CD14-positive monocyte (primary cell): ENCODE measurements at places on chromosomes 3 and 15. TPM values are rescaled to one million over a fixed set of nuclear protein-coding genes. Genes with fewer than 3 reads are reported as not detected.

The PLXNB1 gene
- polyA plus RNA-seq: 0.14 TPM

- DNase-seq: peak; percentile 89
Measured at GRCh38 chr3:171375666-171376595, 84.3 kb downstream of the TNIK start.

DNA sequence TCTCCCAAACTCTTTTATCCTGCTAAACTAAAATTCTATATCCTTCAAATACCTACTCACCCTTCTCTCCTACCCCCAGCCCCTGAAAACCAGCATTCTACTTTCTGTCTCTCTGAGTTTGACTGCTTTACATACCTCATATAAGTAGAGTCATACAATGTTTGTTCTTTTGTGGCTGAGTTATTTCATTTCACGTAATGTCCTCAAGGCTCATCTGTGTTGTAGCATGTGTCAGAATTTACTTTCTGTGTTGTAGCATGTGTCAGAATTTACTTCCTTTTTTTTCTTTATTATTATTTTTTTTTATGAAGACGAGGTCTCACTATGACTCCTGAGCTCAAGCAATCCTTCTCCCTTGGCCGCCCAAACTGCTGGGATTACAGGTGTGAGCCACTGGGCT lies 20.1 kb downstream of the IFT122 start:
- DNase-seq: no peak

- no peak for DNase-seq
Measured at GRCh38 chr15:36782681-36783080, 203.3 kb downstream of the CDIN1 start.

GRCh38 chr3:191235331-191236314 lies 36.6 kb downstream of the OSTN start:
- DNase-seq: no peak

GRCh38 chr15:71526060-71526820 lies 284.1 kb upstream of the NR2E3 start:
- no peak for DNase-seq
